Breast epithelium (tissue), 4 donors: ENCODE measurements at places on chromosomes 2 and 18. TPM values are rescaled to one million over a fixed set of nuclear protein-coding genes. Genes with fewer than 3 reads are reported as not detected.

DNA sequence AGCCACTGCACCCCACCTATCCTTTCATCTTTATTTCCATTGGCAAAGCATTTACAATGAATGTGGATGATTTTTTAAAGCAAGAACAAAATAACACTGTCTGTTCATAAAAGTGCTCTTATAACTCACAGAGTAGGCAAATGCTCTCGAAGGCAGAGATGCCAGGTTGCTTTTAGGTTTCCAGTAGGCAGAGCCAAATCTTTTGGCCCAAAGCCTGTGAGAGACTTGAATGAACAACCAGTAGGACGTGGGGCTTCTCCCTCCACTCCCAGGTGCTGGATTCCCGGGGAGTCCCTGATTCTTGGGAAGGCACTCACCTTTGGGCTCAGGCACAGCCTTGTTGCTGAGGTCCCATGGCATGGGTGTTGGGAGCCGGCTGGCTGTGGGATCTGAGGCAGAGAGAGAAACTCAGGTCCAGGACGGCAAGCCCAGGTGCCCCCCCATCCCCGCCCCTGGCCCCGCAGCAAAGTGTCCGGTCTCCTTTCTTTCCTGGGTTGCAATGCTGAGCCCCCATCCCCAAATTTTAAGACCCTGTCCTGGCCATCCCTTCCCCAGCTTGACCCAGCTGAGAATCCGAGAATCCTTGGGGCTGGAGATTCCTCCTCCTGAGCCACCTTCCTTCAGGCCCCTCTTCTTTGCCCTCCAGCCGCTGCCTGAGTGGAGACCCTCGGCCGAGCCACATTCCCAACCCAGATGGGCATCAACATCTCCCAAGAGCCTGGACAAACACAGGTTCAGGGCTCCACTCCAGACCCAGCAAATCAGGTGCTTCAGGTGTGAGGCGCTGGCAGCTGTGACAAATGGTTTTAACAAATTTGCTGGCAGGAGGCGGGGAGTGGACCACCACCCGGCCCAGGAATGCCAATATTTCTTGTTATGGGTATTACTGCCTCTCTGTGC, 5.8 kb downstream of the NEURL3 start:
- peak; percentile 16 for DNase-seq

DNA sequence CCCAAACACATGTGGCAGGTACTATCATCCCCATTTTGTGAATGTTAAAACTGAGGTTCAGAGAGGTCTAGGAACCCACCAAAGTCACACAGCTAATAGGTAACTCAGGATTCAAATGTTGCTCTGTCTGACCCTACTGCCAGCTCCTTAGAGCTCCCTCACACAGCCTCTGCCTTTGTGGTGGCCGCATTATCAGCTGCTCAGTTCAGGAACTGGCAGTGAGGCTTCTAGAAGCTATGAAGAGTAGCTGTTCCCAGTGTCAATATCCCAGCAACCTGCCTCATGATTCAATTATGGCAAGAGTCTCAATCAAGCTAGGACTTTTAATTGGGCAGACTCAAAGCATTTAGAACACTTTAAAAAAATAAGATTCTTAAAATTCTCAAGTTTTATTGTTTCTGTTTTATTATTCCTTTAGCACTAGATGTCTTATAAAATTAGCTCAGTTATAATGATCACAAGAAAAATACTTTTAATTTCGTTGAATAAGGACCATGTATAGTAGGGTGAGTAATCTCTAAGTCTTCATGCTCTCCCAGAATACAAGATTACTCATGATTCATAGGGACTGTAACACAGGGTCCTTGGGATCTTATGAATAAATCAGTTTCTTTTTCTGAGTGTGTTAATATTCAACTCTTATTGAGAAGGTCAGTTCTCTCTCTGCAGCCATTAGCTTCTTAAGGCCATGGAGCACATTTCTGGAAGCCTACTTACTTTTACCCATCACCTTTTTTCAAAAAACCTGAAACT, 342.7 kb downstream of the RND3 start:
- DNase-seq = no peak

DNA sequence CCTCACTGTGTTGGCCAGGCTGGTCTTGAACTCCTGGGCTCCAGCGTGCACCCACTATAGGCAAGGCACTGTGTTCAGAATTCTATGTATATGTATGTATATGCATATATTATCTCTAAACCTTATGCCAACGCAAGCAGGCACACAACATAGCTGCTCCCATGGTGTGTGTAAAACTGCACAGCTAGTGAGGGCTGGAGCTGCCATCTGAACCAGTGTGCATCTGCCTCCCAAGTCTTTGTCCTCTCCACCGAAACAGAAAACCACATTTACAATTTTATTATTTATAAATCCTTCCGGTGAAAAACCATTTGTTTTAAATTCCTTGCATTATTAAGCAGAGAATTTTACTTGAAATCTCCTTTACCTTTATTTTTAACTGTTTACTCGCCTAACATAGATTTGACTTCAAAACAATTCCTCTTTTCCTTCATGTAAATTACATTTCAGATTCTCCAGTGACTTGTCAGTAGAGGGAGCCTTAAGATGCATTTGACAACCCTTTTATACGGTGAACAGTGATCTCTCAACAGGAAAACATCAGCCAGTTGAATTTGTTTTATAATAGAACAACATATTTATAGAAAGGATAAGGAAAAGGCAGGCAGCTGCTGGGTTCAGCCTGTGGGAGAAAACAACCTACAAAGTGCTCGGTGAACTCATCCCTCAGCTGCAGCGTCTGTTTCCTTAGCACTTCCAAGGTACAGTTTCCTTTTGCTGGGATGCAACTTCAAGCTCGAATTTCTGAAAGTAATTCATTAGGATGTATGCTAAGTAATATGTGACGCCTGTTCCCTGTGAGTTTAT, 101.2 kb downstream of the MYT1L start:
- no peak for DNase-seq

DNA sequence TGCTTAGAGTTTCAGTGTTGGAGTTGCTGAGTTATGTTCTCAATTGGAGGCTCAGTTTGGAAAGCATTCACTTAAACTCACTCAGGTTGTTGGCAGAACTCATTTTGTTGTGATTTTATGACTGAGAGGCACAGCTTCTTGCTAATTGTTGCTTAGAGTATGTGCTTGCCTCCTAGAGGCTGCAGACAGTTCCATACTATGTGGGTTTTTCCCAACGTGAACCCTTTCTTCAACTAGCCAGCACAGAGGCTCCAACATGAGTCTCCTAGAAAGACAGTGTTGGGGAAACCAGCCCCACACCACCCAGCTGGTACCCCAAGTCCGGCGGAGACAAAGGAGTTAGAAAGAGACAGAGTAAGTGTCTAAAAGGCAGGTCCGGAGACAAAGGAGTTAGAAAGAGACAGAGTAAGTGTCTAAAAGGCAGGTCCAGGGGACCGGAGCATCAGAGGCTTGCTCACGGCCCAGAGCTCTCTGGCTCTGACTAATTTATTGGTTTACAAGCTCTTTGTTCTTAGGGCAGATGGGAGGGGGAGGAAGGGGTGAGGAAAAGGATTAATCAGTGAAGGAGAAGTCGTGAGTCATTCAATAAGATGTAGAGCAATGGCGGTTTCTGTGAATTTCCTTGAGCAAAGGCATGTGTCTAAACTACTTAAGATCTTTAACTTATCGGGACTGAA, 999.7 kb upstream of the LRRTM1 start:
- no peak for DNase-seq

DNA sequence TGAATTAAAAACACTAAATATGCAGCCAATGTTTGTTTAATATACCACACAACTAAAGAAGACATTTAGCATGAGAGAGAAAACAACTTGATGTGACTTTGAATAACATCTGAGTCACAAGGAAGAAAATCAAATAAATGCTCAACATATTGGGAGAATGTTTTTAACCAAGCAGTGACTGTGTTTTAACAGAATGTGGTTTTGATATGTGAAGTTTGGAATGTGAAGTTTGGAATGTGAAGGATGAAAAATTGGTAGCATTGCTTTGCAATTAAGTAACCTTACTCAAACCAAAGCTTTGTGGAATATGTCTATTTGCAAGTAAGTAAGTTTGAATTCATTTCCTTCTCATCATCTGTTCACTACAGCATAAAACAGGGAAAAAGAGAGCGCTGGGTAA, 128.2 kb upstream of the DNAJC10 start:
- no peak for DNase-seq

KCNE4 gene
- total RNA-seq = 9.3 TPM

DNA sequence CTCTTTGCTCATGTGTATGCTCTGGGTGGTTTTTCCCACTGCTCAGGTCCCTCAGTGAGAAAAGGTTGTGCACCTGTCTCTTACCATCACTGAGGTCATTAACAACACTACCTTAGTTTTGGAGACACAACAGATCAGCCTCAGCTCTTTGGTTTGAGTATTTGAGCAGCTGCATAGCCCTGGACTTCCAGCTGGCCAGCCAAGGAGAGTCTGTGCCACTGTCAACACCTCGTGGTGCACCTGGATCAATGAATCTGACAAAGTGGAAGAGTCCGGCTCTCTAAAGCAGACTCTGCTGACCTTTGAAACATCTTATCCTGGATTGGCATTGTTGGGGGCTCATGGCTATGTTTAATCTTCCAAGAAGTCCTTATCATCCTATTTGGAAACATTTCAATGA, 30.0 kb downstream of the SERPINB8 start:
- DNase-seq = no peak

LIPG gene
- total RNA-seq = 0.16 TPM

DNA sequence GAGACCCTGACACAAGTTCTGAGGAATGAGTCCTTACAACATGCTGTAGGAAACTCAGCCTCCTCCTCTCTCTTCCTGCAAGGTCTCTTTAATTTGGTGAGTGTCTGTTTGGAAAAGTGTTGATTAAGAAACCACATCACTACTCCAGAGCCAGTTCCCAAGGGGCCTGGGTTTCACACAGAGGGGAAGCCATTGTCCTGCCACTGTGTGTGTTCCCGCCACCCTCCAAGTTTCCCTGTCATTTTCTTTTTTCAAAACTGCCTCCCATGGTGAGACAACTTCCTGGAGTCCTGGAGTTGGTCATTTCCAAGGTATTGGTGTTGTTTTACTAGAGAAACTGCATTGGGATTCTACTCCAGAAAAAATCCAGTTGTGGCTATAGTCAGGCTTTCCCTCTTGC, 232.0 kb upstream of the PARD3B start:
- no peak for DNase-seq

SNTG2 gene
- 4.6 TPM for total RNA-seq

GRCh38 chr2:10392951-10393639, 55.0 kb downstream of the ODC1 start:
- DNase-seq = no peak

CYTIP gene
- total RNA-seq = 16.8 TPM

CHAC2 gene
- 1.2 TPM for total RNA-seq

- no peak for DNase-seq
These were observed 4.2 kb upstream of the CCNYL1 start for GRCh38 chr2:207706936-207707860.

DNA sequence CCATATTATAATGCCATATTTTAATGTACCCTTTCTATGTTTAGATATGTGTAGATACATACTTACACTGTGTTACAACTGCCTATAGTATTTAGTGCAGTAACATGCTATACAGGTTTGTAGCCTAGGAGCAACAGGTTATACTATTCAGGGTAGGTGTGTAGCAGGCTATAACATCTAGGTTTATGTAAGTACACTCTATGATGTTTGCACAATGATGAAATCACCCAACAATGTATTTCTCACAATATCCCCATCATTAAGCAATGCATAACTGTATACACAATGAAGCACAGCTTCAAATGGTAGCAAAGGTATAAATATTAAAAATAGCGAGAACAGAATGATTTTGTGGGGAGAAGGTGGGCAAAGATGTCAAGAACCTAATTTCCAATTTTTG, 117.8 kb downstream of the DYM start:
- no peak for DNase-seq

DNA sequence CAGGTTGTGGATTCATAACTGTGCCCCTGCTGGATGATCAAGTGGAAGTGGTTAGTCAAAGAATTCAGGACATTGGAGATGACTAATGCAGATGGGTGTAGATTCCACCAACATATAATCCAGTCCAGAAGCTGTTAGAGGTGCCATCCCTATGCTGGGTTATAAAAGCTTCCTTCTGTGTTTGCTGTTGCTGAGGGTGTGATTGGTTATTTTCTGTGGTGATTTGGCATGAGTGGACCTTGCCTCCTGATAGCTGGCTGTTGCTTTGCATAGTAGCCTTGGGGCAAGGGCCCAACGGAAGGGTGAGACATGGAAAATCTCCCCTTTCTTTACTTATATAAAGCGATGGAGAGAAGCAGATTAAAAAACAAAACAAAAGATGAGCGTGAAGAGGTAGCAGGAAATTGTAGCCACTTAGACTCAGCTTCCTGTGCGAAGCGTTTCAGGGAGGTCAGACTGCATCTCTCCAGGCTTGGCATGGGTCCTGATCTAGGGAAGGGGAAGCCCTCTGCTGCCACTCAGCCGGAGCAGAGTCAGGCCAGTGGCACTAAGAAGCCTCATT, 190.4 kb downstream of the FMNL2 start:
- no peak for DNase-seq

RBM44 gene
- total RNA-seq = 2.0 TPM

MERTK gene
- total RNA-seq = 21.0 TPM

DNA sequence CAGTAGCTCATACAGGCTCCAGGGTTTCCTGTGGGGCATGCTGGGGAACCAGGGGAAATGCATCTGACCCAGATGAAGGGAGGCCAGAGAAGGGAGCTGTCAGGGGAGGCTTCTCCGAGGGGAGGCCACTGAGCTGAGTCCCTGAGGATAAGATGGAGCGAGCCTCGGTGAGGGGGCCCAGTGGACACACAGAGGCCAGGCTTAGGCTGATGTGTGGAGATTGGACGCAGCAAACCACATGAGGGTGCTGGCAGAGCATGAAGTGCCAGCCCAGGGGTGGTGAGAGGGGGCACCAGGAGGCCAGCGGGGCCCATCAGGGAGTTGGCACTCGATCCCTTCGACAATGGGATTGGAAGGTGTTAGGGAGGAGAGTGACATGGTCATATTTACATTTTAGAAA, 235.0 kb downstream of the KLHL29 start:
- DNase-seq = no peak

DNA sequence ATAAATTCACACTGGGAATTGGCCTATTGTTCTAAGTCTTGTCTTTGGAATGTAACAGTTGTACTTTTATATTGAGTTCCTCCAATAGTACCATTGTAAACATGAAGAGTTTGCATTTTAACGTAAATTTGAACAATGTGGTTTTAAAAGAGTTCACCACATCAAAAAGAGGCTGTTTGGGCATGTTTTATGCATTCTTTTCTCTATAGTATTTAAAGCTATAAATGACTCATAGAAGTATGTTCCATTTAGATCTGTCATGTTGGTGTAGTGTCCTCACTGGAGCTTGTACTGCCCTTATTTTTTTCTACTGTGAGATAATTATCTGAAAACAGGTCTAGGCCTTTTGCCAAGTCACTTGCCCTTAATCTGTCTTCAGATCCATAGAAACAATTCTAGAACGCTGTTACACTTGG, 141.9 kb downstream of the RHBDD1 start:
- no peak for DNase-seq
